ENCODE measurements at places on chromosomes 2 and 18.

DNA sequence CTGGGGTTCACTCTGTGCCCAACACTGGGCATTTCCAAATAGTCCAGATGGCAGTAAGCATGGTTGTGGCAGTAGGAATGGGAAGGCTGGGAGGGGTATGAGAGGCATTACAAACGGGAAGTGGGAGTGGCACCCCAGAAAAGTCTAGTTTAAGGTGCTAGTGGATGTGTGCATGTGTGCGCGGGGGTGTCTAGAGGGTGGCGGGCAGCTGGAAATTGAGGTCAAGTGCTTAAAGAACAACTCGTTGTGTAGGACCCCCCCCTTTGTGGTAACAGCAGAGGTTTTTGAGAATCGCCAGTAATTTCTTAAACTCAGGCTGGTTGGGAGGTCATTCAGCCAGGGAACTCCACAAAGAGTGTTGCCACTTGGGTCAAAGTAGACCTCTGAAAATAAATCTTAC lies 69.9 kb downstream of the RHBDD1 start:
- no peak for DNase-seq

- DNase-seq, result no peak
These were observed 952 bp downstream of the ELMOD3 start for GRCh38 chr2:85355521-85355920.

GRCh38 chr2:223868005-223868404 lies 30.6 kb upstream of the AP1S3 start:
- no peak for DNase-seq

GRCh38 chr18:9446839-9447238 lies 28.5 kb upstream of the RALBP1 start:
- DNase-seq, result no peak

GRCh38 chr2:189347540-189347939 lies 93.7 kb upstream of the WDR75 start:
- no peak for DNase-seq

- DNase-seq, result no peak
These were observed 4.7 kb upstream of the GLS start for GRCh38 chr2:190875891-190876290.

DNA sequence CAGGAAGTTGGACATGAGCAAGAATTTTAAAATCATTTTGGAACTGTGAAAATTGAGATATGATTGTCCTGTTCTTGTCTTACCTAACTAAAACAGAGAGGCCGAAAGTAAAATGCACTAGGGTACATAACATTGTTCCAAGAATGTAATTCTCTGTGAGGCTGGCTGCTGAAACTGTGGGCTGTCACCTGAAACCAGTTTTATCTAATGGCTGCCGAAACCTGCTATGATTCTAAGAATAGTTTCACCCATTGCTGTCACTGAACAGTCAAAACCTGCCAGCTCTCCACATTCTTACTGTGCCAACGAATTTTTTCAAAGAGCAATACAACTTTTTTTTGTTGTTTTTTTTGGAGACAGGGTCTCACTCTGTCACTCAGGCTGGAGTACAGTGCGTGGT lies 119.3 kb upstream of the ZSWIM2 start:
- DNase-seq, result no peak

DNA sequence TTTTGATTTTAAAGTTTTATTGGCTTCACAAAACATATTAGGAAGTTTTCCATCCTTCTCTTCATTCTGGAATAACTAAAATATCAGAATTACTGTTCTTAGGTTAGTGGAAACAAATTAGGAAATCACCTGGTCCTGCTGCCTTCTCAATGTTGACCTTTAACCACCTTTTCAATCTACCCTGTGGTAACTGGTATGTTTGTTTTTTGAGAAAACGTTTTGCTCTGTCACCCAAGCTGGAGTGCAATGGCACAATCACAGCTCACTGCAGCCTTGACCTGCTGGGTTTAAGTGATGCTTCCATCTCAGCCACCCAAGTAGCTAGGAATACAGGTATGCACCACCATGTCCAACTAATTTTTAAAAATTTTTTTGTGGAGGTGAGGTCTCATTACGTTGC lies 28.4 kb downstream of the ACYP2 start:
- no peak for DNase-seq

- no peak for DNase-seq
These were observed 101.8 kb upstream of the RPE start for GRCh38 chr2:209900638-209901037.

DNA sequence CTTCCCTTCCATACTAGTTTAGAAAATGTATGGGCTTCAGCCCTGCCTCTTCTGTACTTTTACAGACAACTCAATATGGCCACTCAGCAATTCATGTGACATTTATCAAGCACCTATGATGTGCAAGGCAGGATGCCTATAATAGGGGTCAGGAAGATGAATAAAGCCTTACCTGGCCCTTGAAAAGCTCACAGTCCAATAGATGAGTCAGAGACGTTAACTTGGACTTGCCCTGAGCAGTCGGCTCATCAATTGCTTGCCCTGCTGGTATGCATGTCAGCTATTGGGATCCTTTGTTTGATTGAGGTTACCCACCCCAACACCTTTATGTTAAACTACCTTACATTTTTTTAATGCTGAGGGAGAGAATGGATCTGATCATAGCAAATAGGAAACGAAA lies 116.1 kb downstream of the DNER start:
- no peak for DNase-seq

DNA sequence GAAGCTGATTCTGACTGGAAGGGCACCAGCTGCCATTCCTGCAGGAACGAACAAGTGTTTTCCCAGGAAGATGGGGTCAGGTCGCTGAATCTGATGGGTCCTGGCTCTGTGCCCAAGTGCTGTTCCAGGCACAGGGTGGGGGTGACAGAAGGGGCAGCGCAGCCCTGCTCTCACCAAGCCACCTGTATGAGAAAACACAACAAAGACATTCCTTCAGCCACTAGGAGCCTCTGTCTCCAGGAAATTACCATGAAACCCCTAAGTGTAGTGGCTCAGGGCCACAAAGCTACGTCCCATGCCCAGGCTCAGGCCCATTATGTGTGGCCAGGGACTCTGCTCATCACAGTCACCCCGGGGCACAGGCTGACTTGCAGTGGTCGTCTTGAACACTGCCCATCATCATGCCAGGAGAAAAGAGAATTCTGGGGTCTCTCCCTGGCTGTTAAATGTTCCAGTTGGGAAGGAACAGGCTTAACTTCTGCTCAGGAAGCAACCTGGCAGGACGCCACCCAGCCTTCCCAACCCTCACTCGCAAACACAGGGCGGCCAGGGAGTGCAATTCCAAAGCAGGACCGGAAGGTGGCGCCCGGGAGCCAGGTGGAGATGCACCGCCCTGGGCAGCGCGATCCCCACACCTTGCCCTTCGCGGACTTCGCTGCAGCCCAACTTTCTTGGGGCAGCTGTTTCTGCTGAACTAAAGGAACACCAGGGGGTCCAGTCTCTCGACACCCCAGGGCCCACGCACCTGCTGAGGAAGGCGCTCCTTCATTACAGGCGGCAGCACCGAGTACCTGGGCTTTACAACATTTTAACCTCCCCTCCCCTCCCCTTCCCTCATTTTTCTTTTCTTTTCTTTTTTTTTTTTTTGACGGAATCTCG lies 11.0 kb upstream of the SFTPB start:
- DNase-seq, result peak; percentile 81

GRCh38 chr18:74395648-74396154 lies 61.4 kb downstream of the DIPK1C start:
- DNase-seq, result no peak

DNA sequence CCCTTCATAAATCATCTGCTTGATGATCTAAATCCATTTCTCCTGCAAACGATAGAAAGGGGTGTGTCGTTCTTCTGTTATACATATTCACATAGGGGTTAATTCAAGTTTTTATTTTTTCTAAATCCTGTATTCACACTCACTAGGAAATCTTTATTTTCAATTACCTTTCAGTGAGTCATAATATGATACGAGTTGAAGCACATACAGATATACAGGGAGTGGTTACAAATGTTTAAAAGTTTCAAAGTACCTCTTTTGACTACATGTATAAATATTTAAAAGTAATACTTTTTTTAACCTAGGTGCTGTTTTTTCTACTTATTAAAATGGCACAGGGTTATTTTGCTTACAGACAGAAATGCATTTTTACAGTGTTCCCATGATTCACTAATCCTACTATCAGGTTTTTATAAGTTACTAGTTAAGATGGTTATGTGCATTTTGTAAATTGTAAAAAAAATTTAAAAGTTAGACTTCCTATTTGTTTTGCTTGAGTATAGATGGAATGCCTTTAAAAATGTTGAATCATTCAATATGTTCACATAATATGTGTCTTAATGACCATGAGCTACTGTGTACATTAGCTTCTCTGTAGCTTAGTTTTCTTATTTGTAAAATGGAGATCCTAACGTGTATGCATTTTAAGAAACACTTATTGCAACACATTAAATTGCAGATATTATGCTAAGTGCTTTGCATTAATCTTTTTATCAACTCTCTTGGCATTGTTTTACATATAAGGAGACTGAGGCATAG lies 1378.1 kb downstream of the DSC3 start:
- no peak for DNase-seq

- DNase-seq, result no peak
These were observed 95.2 kb downstream of the EPB41L5 start for GRCh38 chr2:120108049-120108448.

GRCh38 chr2:31903109-31903780 lies 107.6 kb downstream of the MEMO1 start:
- no peak for DNase-seq

All from stimulated activated CD4-positive, alpha-beta T cell treated with anti-CD3 and anti-CD28 coated beads, Interleukin-2, amount 100 ng/mL, for 24 hours (primary cell).